ENCODE measurements at places on chromosomes 1 and 21.

DNA sequence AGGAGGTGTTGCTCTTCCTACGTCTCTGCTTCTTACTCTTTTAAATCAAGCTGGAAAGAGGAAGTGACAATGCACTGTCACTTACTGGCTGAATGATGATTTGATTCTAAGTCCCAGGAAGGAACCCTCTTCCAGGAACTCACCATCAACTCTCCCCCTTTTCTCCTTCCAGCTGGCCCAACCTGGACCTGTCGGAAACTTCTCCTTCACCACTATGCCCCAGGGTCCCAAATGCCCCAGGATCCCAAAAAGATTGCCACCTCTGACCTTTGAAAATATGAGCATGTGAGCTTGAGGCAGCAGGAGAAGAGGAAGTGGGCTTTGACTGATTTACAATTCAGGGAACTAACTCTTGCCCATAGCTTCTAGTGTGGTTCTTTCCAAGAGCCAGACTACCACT is 5.3 kb upstream of the ADAMTS5 start:
- DNase-seq: no peak

- no peak for DNase-seq
Measured at GRCh38 chr1:4853904-4854303, 199.5 kb downstream of the AJAP1 start.

GRCh38 chr1:2633366-2633935 is 635 bp upstream of the MMEL1 start:
- DNase-seq: no peak

DNA sequence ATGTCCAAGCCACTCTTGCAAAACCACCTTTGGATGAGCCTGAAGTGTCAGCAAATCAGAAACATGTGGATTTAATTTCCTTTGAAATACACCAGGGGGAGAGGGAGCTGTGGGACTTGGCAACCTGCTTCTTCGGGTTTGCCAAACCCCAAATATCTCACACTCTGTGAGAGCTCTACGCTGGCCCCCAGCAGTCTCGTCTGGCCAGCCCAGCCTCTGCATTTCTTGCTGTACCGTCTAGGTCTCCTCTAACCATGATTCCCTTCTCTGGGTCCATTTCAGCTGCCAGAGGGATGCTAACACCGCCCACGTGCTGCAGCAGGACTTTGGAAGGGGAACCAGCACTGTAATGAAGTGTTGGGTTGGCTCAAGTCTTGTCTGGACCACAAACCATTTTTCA is 114.6 kb downstream of the MRPS6 start:
- no peak for DNase-seq

DNA sequence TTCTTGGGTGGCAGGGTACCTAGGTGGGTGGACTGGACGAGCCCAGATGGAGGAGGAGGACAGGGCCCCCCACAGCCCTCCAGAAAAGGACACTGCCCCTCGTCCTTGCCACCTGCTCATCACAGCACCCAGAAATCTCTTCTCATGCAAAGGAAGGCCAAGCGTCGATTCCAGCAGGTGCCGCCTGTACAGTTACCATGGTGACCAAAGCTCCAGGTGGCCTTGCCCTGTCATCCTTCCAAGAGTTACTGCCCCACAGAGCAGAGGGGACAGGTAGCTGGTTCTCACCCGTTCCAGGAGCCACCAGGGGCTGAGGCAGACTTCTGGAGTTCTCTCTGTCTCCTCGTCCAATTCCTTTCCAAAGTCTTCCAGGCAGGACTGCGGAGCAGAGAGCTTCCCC is 119.9 kb upstream of the VAMP3 start:
- DNase-seq: no peak

DNA sequence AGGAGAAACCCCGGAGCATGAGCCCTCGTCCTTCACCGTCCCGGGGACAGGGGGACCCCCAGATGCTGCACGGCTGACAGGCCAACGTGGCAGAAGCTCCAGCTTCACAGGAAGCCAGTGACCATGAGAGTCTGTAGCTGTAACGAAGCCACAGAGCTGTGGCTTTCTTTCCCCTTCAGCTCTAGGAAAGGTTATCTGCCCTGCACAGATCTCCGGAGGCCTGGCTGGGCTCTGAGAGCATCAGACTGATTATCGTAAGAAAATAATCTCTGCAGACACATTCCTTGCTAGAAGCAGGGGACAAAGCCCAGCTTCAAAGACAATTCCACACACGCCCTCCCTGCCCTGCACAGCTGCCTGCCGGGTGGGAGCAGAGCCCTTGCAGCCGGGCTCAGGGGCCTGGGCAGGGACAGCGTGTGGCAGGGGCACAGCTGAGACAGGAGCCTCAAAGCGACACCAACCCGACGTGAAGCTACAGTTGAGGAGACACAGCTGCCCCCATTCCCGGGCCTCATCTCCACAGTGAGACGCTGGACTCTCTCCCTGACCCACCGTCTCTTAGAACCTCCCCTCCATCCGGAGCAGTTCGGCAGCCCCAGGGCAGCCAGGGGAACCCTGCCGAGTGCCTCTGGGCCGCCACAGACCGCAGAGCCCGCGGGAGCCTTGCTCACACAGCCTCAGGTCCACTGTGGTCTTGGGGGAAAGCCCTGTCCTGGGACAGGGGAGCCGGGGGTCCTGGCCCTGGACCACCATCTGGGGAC is 30.6 kb downstream of the POFUT2 start:
- no peak for DNase-seq

DNA sequence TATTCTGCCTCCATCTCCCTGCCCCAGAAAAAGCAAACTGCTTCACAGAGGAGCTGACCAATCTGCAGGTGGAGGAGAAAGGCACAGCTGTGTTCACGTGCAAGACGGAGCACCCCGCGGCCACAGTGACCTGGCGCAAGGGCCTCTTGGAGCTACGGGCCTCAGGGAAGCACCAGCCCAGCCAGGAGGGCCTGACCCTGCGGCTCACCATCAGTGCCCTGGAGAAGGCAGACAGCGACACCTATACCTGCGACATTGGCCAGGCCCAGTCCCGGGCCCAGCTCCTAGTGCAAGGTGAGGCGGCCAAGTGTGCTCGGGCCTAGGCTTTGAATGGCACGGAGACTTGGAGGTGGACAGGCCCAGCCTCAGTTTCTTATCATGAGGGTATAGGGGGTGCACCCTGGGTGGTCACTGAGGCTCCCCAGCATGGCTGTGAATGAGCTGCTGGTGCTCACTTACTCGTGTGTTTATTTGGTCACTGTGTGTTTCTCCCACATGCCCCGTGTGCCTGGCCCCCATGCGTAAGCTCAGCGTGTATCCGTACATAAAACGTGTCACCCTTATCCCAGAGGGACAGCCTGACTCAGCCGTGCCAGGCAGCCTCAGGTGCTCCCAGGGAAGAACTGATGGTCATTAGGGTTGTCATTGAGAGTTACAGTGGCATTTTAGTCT is 75.8 kb downstream of the OBSCN start:
- no peak for DNase-seq

DNA sequence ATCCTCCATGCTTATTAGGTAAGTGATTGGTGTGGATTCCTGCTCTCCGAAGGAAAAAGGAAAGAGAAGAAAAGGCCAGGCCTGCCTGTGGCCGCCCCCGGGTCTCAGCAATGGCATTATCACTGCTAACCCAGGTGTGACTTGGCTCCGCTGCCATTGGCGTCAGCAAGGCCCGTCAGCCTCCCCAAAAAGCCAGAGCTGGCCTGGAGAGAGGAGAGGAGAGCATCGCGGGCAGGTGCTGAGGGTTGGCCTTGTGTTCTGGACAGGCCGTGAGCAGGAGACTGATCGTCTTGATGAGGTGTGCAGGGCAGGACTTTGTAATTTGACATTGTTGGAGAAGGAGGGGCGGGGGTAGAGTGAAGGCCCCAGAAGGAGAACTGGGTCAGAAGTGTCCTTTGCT is 186.4 kb downstream of the CAMTA1 start:
- DNase-seq: no peak

DNA sequence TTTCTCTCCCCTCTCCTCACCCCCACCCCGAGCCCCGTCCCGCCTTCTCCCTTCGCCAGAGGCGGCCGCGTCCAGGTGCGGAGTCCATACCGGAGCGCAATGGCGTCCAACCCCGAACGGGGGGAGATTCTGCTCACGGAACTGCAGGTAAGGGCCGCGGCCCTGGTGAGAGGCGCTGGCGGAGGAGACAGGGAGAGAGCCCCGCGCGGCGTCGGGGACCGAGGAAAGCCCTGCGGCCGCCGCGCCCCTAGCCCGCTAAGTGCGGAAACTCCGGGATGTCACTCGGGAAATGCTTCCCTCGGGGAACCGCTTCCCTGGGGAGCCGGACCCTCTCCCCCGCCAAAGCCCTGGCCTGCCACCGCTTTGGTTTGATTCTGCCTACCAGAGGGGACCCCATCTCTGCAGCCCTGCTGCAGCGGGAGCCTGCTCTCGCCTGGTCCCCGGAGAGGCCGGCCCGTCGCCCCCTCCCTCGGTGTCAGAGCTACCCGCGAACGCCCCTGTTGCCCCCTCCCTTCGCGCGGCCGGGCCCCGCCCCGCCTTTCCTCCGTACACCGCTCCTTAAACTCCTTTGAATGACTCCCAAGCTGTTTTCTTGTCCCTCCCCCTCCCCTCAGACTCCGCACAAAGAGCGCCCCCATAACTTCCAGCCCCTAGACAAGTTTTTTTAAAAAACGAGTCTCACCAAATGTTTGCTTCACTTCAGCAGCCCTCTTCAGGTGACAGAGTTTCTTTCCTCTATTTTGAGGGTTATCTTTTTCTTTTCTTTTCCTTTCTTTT is 597 bp downstream of the PKN2 start:
- peak; percentile 65 for DNase-seq

- no peak for DNase-seq
Measured at GRCh38 chr1:180253585-180254495, 23.8 kb downstream of the LHX4 start.

- no peak for DNase-seq
Measured at GRCh38 chr1:150141452-150141851, 8.3 kb upstream of the PLEKHO1 start.

- DNase-seq: no peak
Measured at GRCh38 chr21:45987121-45987711, 5.6 kb downstream of the COL6A1 start.

GRCh38 chr1:9792156-9793042 is 31.4 kb downstream of the CLSTN1 start:
- DNase-seq: peak; percentile 42

DNA sequence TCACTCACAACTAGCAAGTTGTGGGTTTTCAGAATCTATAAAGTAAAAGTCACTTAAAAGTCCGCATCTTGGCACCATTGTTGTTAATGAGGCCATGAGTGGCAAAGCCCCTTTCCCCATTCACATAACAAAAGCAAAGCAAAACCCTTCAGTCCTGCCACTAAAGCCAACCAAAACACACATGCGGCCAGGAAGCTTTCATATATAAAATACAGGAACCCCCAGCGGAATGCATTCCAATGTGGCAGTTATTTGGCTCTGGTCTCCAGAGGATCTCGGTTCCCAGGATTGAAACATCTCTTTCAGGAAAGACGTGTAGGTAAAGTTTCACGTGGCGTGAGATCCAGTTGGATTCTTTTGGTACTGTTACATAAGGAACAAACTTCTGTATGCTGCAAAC is 2.5 kb upstream of the LBR start:
- DNase-seq: no peak

DNA sequence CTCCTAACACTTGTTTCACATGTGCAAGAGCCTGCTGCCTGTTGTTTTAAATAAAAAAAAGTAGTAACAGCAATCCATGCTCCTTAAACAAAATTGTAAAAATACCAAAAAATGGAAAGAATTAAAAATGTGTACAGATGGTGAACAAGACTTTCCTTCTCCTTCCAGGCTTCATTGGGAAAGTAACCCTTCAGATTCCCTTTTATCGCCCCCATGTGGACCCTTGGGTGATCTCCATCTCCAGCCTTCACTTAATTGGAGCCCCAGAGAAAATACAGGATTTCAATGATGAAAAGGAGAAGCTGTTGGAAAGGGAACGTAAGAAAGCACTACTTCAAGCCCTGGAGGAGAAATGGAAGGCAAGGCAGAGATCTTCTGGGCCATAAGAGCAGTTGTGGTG is 14.2 kb downstream of the VPS13D start:
- DNase-seq: peak; percentile 38

- DNase-seq: peak; percentile 90
Measured at GRCh38 chr1:67561704-67562113, 123.3 kb upstream of the GADD45A start.

DNA sequence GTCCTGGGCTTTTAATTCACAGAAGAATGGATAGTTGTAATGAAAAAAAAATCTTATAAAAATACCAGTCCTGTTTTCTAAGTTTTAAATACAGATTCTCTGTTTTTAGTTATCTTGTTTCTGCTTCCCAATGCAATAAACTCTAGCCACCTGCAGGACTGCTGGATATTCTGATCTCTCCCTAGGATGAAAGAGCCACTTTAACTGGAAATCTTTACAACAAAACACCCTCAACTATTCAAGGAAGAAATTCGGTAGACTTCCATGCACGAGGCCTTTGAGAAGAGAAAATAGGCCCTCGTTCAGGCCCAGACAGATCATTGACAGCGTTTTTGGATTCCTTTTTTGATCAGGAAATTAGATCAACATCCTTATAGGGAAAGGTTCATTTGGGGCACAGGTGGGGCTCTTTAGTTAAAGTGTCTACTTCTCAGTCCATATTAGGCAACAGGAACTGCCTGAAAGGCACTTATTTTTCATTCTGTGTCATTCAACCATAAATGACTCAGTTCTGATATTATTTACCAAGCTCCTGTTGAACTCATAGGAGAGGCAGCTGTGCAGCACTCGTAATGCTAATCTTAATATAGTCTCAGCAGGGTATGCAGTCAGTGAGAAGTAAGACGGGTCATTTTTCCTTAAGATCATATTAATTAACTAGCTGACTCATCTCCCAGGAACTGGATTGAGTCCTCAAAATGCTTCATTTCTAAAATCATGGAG is 71.1 kb upstream of the ERRFI1 start:
- peak; percentile 85 for DNase-seq

DNA sequence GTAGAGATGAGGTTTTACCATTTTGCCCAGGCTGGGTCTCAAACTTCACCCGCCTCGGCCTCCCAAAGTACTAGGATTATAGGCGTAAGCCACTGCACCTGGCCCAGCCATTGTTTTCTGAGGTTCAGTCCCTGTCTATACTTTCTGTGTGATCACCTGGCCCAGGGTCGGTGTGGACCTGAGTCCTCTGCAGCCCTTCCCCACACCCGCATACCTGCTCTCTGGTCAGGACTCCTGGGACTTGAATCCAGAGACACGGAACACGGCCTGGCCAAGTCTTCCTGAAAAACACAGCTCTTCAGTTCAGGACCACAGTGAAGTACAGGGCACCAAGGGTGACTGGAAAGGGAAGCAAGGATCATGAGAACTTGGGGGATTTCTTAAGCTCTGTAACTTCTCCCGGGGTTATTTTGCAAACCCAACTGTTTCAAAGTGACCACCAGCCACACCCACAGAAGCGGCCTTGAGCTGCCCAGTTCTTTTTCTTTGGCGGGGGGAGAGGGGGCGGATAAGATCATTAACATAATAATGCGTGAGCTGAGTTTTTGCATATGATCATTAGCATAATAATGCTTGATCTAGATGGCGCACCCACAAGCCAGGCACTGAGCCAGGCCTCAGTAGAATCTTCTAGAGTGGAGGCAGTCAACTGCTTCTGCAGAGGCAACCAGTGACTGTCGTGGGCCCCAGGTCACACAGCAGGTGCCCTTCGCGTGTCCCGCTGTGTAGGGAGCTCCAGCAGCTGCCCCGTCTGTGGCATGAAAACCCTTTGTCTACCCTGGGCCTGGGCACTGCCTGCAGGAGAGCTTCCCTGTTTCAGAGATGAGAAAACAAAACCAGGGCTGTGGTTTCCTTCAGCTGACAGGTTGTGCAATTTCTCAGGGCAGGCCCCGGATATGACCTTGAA is 1.7 kb upstream of the NADK start:
- DNase-seq: peak; percentile 91

GRCh38 chr1:72284348-72285073 is 2.2 kb upstream of the NEGR1 start:
- peak; percentile 90 for DNase-seq
